ENCODE measurements at places on chromosomes 6 and 20.
A peak's percentile ranks its signal among the peaks of the same experiment; 100 is the strongest.

- DNase-seq: no peak
Observed at GRCh38 chr6:55399351-55399750, 72.1 kb downstream of the GFRAL start.

GRCh38 chr20:20414640-20415220, 46.8 kb downstream of the INSM1 start:
- DNase-seq: no peak

- peak; percentile 67 for DNase-seq
Observed at GRCh38 chr6:35258858-35259193, 709 bp upstream of the ZNF76 start.

GRCh38 chr6:20058912-20059311, 153.4 kb downstream of the MBOAT1 start:
- DNase-seq: no peak

GRCh38 chr6:135906542-135906941, 55.0 kb downstream of the PDE7B start:
- DNase-seq: no peak

DNA sequence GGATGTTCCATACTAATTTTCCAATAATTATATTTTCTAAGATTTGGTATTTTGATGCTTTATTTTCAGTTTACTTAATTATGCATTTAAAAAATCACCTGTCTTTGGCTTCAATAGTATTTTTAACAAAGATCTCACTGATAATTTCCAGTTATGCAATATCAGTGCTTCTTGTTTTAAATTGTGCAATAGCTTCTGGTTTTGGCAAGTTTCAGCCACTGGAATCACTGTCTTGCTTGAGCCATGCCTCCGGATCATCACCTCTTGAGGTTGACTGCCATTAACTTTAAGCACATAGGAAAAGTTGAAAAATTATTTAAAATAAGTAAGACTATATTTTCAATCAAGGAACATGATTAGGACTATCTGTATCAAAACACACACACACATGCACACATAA, 1242.1 kb downstream of the HACE1 start:
- no peak for DNase-seq

DNA sequence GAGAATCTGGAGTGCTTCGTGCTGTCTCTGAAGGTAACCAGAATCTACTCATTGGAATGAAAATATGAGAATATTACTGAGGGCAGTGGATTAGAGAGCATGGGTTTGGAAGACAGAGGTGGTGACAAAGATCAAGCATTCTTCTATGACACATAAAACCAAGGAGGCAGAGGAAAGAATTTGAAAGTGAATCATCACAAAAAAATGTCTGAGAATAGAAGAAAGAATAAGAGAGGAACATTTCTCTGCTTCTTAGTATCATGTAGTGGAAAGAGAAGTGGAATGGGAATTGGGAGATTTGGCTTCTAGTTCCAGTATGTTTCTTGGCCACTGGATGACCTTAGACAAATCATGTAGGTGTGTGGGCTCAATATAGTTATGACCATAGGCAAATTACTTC, 474.0 kb downstream of the TFAP2B start:
- no peak for DNase-seq

- DNase-seq: no peak
Observed at GRCh38 chr6:151452750-151453427, 963 bp upstream of the RMND1 start.

GRCh38 chr20:23122796-23123655, 36.9 kb upstream of the CD93 start:
- no peak for DNase-seq

GRCh38 chr6:34391473-34391785, 1.0 kb downstream of the NUDT3 start:
- DNase-seq: no peak

DNA sequence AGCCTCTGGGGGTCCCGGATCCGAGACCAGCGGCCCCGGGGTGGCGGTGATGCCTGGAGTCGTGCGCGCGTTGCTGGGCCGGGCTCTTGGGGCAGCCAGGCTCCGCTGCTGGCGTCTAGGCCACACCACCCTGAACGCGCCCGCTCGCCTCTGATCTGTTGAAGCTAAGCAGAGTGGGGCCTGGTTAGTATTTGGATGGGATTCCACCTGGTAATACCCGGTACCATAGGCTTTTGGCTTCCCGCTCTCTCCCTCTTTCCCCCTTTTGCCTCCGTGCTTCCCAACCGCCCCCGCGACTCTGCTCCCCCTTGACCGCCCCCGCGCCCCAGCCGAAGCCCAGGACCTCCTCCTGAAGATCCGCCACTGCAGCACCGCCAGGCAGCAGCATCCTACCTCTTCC, 1383.5 kb upstream of the DEFB115 start:
- peak; percentile 70 for DNase-seq

GRCh38 chr6:16130437-16130891, 1.6 kb downstream of the MYLIP start:
- DNase-seq: no peak

GRCh38 chr6:7851780-7852179, 58.8 kb downstream of the TXNDC5 start:
- no peak for DNase-seq

GRCh38 chr20:47990507-47991150, 205.3 kb upstream of the SULF2 start:
- DNase-seq: no peak

DNA sequence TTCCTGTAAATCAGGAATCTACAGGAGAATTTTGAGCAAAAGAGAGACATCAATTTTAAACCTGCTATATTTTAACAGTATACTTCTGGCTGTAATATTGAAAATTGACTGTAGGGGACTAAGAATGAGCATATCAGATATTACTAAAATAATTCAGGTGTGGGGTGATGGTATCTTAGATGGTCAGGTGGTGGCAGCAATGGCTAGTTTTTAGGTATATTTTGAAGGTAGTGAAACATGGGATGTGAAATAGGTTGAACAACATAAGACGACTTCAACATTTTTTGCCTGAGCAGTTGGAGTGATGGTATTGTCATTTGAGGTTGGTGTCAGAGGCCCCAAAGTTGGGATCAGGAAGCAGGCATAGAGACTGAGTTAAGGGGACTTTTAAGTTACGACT, 32.1 kb downstream of the FAM83B start:
- peak; percentile 15 for DNase-seq

DNA sequence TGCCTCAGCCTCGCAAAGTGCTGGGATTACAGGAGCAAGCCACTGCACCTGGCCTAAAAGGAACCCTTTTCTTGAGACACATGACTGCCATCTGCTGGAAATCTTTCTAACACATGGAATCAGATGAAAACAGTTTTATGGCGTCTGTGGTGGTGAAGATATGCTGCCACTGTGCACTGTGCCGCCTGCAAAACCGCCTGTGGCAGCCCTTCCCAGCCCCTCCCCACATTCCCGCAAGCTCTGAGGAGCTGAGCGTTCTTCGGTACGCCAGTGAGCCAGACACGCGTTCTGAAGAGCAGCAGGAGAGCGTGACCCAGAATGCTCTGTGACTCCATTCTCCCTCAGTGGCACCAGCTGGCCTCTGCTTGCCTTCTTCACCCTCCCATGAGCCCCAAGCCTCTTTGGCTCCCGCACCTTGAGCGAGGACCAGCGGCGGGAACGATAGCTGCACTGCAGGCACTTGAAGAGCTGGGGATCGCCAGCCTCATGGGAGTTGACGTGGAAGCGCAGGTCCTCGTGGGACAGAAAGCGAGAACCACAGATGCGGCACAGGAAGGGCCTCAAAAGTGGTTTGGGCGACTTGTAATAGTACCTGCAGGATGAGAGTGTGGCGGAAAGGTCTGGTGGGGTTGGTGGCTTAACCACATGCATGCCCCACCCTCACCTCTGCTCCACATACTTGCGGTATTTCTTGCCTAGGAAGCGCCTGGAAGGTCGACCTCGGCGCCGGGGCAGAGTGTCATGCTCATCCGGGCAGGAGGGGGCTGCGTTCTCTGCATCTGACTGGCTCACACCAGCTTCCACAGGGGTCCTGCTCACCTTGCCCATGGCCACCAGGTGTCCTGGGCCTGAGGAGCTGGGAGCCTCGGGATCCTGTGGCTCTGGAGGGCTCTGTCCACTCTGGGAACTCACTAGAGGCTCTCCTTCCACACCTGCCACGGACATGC, 8.7 kb downstream of the ZNF335 start:
- DNase-seq: peak; percentile 81

DNA sequence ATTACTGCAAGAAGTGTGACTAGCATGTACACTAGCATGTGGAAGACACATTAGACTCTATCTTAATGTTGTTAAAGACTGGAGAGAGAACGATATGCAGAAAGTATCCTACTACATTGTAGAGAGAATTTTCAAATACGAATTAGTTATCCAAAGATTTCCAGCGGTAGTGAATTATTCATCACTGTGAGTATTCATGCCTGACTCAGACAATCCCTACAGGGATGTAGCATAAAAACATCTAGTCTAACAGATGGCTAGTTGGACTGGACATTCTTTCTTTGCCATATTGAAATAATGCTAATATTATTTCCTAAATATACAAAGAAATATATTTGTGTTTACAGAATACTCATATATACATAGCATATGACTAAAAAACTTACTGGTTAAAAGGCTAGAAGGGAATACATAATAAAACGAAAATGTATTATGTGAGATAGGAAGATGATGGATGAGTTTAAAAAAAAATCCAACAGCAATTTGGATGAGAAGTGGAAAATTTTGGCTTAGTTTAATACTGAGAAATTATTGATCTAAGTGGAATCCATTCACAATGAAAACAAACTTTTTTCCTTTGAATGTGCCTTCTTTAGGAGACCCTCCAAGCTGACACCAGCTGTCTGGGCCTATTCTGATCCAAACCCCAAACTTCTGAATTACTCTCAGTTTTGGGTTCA, 580.7 kb downstream of the RFPL4B start:
- no peak for DNase-seq

DNA sequence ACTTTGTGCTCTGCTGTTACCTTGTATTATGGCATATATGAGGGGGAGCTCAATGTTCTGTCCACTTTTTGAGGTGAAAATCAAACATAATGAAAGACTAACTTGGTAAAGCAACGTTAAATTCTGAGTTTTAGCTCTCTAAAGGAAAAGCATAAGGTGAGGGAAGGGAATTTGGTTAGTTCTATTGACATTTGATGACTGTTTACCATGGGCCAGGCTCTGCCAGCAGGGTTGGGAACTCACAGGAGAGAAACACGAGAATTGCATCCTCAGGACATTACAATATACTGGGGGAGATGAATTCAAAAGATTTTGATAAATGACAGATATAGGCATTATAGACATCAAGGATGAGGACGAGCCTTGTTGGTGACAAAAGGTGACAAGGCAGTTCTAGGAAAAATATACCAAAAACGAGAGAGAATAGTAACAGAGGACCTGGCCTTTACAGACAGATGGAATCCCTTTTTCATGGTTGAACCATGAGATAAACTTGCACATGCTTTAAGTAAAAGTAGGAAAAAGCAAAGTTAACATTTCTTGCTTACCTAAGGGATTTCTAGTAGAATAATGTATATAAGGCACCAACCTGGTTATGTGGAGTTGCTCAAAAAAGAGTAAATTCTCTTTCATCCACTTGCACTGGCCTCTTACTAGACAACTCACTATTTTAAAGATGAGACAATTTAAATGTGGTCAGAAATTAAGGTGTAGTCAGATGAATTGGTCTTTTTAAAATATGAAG, 191.4 kb downstream of the NKAIN2 start:
- no peak for DNase-seq

DNA sequence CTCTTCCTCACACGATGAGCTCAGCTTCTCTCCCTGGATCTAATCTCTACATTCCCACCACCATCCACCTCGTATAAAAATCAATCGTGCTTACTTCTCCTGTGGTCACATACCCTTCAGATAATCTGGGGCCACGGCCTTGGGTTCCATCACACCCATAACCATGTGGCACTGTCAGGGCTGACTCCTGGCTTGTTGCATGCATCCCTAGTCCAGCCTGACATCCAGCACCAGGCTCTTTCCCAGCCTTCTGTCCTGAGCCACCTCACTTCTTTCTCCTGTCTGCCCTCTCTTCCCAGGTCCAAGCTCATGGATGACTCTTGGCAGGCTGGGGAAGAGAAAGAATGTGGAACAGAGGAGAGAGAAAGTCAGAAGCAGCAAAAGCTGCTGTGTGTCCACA, 199.8 kb downstream of the BACH2 start:
- no peak for DNase-seq

- no peak for DNase-seq
Observed at GRCh38 chr6:32559747-32560146, 29.7 kb upstream of the HLA-DRB5 start.

GRCh38 chr6:36977470-36977941, 8.5 kb downstream of the MTCH1 start:
- peak; percentile 71 for DNase-seq

GRCh38 chr6:75205776-75206575, at the start of gene COL12A1:
Gene COL12A1 (minus strand): TSS chr6:75206053. CDS start chr6:75202792, 3,261 bp downstream.
- DNase-seq: peak; percentile 90

DNA sequence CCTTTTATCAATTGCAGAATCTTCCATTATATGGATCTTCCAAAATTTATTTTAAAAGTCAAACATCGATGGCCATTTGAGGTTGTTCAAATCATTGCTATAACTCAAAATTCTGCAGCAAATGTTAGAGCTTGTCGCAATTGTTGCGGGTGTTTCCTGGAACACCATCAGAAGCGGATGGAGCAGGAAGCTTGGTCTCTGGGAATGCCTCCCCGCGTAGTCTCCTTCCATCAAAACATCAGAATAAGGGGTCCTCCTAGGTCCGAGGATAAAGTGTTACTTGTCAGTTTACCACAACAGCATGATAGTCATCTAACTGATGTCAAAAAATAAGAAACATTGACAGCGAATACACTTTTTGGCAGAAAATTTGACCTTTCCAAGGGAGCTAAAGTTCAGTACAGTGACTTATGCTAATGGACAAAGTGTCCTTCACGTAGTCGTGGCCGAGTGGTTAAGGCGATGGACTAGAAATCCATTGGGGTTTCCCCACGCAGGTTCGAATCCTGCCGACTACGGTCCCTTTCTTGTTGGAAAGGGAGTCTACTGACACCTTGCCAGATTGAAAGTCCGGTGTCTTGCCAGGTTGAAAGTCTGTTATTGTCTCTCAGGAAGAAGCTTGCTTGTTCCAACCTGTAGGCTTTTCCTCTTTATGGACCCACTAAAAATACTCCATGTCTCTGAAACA, 59.0 kb upstream of the ZNF184 start:
- no peak for DNase-seq

GRCh38 chr6:131172222-131172621, 37.0 kb downstream of the AKAP7 start:
- DNase-seq: no peak

DNA sequence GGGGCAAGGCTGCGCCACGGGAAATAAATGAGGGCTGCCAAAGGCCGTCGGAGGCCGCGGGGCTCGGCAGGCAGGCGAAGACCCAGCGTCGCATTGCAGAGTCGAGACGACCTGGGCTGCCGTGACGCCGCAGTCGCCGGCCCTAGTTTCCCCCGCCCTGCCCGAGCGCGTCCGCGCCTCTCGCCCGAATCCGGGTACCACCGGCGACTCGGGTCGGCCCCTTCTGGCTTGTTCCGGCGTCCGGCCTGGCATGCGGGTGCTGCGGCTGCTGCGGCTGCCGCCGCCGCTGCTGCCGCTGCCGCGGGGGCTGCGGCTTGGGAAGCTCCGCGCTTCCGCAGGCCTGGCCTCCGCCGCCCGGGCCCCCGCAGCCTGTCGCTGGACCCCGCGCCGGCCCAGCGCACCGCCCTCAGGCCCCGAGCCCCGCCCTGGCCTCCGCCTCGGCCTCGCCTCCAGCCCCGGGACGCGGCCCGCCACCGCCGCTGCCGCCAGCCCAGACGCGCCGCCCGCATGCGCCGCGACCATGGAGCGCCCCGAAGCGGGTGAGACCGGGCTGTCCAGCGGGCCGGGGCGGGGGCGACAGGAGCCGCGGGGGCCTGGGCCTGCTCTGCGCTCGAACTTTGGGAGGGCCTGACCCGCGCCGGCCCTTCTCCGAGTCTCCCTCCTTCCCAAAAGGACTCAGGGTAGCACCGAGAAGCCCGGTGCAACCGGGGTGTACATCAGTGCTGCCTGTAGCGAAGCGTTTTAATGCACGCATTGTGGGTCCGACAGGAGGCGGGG, at the start of gene AKAP7:
AKAP7 (plus strand) TSS at position 224 of the 777 bp plus-strand sequence; CDS start at position 521, 297 bp downstream.
- peak; percentile 91 for DNase-seq
